IMR-90 (cell line): ENCODE measurements at places on chromosomes 7 and 10. TPM values are rescaled to one million over a fixed set of nuclear protein-coding genes. Genes with fewer than 3 reads are reported as not detected.

The DDC gene
- not detected in 2 replicates for total RNA-seq

- peak; percentile 10 for DNase-seq
Measured at GRCh38 chr10:113463777-113464176, 89.1 kb upstream of the HABP2 start.

DNA sequence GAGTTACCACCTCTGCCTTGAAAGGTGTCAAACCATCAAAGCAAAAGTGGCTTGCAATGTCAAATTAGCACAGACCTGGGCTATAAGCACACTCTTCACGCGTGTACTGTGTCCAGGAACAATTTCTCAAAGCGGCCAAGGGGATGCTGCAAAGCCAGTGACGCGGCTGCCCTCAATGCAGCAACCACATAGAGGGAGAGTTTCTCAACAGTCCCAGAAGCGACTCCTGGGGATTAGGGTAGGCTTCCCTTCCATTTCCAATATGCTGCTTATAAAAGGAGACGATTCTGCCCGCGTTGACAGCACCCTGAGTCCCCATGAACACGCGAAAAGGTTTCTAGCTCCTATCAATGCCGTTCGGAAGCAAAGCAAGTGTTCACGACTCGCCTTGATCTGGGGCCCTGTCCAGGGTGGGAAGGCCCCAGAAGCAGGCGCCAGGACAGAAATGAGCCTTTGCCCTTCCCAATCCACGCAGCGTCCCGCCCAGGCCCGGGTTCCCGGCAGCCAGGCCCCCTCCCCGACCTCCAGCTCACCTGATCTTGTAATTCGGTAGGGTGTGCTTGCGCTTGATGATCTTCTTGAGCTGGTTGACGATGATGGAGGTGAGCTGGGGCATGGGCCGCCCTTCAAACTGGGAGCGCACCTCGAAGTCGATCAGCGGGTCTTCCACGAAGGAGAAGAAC is 1.3 kb downstream of the PDZD8 start:
- DNase-seq: peak; percentile 51

The MYL10 gene
- total RNA-seq: not detected in 2 replicates

The GPC2 gene
- 1.4 and 1.8 TPM in 2 replicates for total RNA-seq

DNA sequence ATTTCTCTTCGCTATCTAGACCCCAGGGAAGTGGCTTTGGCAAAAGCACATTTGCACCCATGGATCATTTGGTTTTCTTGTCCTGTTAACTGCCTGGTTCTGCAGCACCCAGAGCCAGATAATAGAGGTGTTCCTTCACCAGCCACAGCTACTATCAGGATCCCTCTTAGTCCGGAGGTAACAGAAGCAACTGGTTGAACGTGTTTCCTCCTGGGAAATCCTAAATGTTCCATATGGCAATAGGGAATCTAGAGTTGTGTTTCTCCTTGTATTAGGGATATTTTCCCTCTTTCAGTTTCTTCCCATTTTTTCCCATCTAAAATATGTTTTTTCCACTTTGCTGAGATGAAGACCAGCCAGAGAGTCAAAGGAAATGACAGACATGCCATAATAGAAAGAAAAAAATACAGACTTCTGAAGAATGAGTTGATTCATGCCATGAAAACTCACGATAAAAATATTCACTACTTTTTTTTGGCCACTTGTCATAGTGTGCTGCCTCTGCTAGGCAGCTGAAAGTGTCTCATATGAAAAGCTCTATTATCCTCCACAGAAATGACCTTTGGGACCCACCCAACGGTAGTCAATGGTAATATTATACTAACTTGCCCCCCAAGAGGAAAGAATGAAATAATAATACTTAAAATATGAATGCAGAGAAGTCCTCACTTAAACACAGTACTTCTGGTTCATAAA is 472.8 kb downstream of the KCNMA1 start:
- DNase-seq: peak; percentile 73

GRCh38 chr10:91683975-91684374 is 51.1 kb upstream of the PPP1R3C start:
- DNase-seq: peak; percentile 96

The IDI1 gene
- total RNA-seq: 27.4 and 45.8 TPM in 2 replicates
